HT-29 (cell line): ENCODE measurements at places on chromosomes 11 and 22. TPM values are rescaled to one million over a fixed set of nuclear protein-coding genes. Genes with fewer than 3 reads are reported as not detected.
A peak's percentile ranks its signal among the peaks of the same experiment; 100 is the strongest.

- DNase-seq: no peak
These were observed 6.5 kb upstream of the ST3GAL4 start for GRCh38 chr11:126348806-126349582.

Gene C11orf86
- total RNA-seq: 0.29 and 0.69 TPM in 2 replicates

Gene ENTHD1
- not detected in 2 replicates for total RNA-seq

- no peak for DNase-seq
These were observed 9.1 kb upstream of the GLYATL1B start for GRCh38 chr11:59076876-59077571.

DNA sequence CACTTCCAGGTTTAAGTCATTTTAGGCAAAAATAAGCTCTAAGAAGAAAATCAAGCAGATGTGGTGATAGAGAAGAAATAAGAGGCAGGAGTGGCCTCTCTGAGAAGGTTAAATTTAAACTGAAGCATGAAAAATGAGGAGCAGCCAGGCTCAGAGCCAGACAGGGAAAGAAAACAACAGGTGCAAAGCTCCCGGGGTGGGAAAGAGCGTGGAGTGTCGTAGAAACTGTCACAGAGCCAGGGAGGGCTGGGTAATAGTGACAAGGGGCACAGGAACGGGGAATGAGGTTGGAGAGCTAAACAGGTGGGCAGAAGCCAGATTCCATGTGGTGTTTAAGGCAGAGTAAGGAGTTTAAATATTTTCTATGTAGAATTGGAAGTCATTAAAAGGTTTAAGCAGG is 132.1 kb upstream of the BLID start:
- DNase-seq: no peak

GRCh38 chr11:126194121-126194543 is 17.3 kb downstream of the RPUSD4 start:
- DNase-seq: peak; percentile 78

DNA sequence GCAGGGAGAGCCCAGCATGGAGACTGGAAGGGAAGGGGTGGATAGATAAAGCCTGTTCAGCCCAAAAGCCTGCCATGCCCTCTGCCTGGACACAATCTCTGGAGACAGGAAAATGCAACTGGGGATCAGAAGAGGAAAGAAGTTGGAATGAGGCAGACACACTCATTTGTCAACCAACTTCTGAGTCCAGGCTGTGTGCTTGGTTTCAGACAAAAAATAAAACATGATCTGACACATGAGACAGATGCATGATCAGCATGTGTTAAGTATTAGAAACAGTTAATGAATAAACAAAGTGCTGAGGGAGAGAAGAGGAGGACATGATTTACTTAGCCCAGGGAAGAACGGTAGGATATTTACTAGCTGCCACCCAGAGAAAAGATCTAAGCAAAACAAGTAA is 839 bp downstream of the LRRN4CL start:
- DNase-seq: no peak

DNA sequence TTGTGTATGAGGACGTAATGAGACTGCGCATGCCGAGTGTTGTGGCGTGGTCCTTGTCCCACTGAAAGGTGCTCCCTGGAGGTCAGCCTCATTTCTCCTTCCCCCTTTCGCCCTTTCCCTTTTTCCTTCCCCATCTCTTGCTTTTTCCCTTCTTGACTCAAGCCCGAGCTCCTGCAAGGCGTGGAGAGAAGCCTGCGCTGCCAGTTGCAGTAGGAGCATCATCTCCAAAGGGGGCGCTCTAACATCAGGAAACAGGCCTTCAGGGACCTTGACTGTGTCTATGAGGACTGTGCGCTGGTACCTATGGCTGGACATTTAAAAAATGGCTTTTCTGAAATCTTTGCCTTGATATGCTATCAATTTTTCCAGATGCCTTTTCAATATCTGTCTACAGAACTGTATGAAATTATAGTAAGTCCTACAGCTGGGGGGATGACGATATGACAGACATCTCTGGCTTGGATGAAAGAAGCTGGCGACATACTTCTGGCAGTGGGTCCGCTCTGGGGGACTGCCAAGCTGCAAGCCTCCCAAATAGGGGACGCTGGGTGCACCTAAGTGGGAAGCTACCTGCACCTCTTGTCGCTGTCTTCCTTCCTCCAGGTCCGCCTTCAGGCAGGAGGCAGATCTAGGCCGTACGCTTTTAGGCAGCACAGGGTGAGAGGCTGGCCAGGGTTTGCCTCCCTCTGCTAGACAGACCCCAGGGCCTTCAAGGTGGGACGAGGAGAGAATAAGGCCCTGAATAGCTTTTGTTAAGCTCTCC is 96.5 kb downstream of the NXPE2 start:
- peak; percentile 81 for DNase-seq

Gene LDHAL6A
- total RNA-seq: not detected in 2 replicates

DNA sequence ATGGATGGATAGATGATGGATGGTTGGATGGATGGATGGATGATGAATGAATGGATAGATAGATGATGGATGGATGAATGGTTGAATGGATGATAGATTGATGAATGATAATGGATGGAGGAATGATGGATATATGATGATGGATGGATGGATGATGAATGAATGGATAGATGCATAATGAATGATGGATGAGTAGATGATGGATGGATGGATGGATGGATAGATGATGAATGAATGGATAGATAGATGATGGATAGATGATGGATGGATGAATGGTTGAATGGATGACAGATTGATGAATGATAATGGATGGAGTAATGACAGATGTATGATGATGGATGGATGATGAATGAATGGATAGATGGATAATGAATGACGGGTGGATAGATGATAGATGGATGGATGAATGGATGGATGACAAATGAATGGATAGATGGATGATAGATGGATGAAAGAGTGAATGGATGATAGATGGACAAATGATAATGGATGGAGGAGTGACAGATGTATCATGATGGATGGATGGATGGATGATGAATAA is 1466.5 kb downstream of the BRD1 start:
- no peak for DNase-seq

- no peak for DNase-seq
These were observed 49.7 kb downstream of the C11orf96 start for GRCh38 chr11:43992183-43992582.

GRCh38 chr11:124302347-124303125 is 11.2 kb downstream of the OR8D1 start:
- DNase-seq: no peak

Gene GSTT2
- 0.15 TPM in 1 of 2 replicates, not detected in the other for total RNA-seq

Gene SYT8
- total RNA-seq: 59.9 and 63.4 TPM in 2 replicates

DNA sequence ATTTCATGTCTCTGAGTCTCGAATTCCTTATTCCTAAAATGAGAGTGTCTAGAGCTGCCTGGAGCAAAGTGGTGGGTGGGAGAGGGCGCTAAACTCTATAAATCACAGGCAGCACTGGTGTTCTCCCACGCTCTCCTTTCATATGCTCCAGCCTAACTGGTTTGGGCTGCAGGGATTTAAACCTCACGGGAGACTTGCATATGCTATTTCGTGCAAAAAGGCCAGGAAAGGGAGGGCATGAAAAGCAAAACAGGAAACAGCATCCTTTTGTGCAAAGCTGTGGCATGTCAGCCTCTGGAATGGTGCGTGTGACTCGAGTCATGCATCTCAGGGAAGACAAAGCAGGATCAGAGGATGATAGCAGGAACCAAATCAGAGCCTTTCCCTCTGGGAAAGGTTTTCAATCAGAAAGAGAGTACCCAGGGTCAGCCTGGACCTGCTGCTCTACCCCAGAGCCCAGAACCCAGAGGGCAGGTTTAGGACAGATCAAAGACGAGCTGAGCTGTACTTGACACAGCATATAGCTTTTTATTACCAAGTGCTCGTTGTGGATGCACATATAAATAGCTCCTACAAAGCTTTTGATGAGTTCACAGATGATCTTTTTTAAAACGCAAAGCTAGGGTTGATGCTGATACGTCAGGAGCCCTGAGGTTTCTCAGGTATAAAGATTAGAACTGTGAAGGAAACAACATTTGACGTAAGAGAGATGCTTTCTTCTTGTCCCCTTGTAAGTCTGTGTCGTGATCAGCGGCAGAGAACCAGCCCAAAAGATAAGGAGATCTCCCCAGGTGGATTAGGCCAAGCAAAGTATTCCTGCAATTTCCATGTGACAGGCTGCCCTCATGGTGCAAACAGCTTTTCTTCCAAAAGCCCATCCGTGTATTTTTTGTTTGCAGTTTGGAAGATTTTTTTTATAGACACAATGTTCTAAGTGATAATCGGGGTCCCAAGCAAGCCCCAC is 46.2 kb upstream of the YWHAH start:
- no peak for DNase-seq

DNA sequence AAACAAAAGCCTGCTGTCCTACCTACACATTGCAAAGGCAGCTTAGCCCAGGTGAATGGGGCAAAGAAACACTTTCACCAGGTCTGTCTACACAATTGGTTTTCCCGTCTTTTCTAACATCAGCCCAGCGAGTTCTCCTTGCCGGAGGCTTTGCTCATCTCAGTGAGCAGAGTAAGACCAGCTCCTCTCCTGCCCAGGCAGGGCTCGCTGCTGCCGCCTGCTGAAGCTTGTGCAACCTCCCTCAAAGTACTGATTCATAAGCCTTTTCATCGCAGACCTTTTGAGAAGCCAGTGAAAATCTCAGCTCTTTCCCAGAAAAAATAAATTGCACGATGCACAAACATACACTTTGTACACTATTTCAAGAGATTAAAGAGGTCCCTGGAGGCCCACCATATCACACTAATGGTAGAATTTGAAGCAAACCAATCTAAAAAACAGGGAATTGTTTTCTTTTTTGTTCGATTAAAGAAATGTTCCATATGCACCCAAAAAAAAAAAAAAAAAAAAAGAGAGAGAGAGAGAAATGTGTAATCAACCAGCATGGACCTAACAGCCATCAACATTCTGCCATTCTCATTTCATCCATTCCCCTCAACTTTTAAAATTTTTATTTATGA is 328.1 kb upstream of the MPPED2 start:
- DNase-seq: peak; percentile 62

DNA sequence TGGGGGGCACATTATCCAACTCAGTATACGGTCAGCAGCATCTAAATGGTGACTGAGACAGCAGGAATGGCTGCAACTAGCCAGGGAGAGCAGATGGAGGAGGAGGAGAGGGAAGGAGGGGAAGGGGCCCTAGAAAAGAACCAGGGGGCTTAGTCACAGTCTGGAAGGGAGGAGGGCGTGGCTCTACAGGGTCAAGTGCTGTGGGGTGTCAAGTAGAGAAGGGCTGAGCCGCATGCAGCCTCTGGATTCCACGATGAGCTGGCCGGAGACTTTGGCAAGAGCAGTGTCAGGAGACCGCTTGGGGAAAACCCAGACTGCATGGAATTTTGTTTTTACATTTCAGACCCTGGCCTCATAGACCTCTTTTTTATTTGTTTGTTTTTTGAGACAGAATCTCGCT is 25.8 kb upstream of the PPFIA1 start:
- no peak for DNase-seq

GRCh38 chr11:55942785-55943392 is 6.7 kb upstream of the OR5I1 start:
- DNase-seq: peak; percentile 73

Gene PELI3
- total RNA-seq: 15.9 and 17.9 TPM in 2 replicates

GRCh38 chr11:11329062-11329806 is 23.8 kb downstream of the CSNK2A3 start:
- no peak for DNase-seq

GRCh38 chr22:40511604-40512003 is 124.9 kb downstream of the MRTFA start:
- no peak for DNase-seq

Gene DERL3
- 0.79 and 0.91 TPM in 2 replicates for total RNA-seq

- no peak for DNase-seq
These were observed 356.1 kb downstream of the RAB38 start for GRCh38 chr11:87819151-87819550.

GRCh38 chr22:35205961-35206360 is 51.3 kb upstream of the HMGXB4 start:
- DNase-seq: no peak

GRCh38 chr11:126081915-126082250 is 19.2 kb upstream of the CDON start:
- no peak for DNase-seq

DNA sequence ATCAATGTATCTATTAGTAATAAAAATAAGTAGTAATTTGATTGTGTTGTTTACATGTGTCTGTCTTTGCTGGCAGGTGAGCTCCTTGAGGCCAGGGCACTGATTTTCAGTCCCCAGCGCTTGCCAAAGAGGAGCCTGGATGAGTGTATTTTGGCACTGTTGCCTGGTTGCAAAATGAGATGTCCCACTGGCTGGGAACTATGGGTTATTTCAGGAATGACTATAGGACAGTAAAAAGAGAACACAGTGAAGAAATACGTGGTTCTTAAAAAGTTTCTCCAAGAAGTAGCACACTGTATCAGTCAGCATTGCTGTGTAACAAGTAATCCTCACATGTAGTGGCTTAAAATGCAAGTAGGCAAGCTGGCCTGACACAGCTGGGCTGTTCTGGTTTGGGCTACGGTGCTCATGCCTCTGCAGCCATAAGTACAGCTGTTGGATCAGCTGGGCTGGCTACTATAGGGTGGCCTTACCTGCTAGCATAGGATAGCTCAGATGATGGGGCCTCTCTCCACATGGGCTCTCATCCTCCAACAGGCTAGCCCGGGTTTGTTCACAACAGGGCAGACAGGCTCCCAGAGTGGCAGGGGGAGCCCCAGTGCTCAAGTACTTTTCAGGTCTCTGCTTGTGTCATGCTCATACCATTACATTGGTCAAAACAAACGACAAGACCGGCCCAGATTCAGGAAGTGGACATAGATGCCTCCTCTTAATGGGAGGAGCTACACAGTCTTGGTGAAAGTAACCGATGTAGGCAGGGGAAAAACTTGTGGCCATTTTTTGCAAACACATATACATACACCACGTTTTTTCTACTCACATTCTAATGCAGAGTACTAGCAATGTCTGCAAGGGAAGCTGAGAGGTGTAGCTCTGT is 399.1 kb downstream of the LARGE1 start:
- DNase-seq: no peak
